ENCODE measurements at places on chromosomes 4 and X.

DNA sequence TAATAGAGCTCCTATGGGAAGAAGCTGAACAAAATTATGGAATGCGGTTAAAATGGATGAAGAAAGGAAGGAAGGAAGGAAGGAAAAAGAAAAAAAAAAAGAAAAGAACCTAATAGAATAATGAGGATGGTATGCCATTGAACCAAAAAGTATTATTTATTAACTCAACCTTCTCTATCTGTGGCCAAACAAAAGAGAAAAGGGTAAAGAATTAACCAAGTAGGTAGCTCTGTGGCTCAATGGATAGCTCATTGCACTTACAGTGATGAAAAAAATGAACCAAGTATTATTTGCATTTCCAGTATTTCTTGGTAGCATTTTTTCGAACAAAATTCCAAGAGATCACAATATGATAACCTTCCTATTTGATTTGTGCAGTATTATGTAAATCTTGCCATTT, 56.9 kb upstream of the SLC39A8 start:
- no peak for DNase-seq

- no peak for DNase-seq
Measured at GRCh38 chr4:177587989-177588388, 145.8 kb upstream of the AGA start.

GRCh38 chr4:100891808-100892207, 374.0 kb upstream of the EMCN start:
- no peak for DNase-seq

DNA sequence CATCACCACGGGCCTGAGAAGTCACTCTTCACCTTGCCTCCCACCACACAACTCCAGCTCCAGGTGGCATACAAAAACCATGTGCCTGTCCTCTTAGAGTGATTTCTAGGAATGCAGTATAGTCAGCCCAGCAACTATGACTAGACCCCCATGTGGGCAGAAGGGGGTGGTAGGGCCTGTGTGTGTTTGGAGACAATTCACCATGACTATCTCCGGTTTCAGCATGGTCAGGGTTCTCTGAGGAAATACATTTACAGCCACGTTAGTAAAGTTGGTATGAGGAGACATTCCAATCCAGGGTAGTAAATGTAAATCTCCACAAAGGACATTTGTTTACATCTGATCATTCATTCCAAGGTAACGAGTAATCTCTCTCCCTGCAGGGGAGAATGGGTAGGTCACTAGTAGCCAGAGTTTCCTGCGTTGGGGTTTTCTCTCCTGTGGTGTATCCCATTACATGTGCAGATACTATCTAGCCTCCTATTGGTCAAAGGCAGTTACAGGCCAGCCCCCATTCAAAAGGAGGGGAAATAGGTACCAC, 4.2 kb upstream of the MTMR1 start:
- DNase-seq, result no peak

DNA sequence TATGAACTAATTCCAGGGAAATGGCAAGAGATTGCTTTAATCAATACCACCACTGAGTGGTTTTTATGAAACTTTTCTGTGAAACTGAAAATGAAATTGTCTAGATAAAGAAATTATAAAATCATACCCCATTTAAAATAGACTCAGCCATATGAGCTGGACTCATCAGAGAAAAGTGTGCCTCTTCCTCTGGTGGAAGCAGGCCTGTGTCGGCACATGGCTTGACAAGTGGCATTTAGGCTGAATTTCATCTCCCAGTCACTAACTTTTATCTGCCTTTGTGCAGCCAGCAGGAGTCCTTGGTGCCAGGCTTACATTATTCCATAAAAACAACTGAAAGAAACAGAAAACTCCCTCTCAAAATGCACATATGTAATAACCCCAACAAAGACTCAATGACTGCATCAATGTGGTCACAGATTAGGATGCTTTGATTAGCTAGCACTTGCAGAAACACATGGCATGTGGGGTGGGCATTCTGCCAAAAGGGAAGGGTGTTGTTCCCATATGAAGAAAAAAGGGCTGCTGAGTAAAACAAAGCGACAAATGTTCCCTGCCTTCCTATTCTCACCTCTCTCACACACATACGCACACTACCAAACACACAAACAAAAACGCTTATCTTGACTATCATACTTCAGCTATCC, 232.3 kb downstream of the PABPC4L start:
- DNase-seq, result no peak

GRCh38 chr4:95027905-95028618, 270.3 kb downstream of the BMPR1B start:
- DNase-seq, result no peak

- DNase-seq, result no peak
Measured at GRCh38 chrX:46039526-46039925, 505.7 kb downstream of the ZNF674 start.

DNA sequence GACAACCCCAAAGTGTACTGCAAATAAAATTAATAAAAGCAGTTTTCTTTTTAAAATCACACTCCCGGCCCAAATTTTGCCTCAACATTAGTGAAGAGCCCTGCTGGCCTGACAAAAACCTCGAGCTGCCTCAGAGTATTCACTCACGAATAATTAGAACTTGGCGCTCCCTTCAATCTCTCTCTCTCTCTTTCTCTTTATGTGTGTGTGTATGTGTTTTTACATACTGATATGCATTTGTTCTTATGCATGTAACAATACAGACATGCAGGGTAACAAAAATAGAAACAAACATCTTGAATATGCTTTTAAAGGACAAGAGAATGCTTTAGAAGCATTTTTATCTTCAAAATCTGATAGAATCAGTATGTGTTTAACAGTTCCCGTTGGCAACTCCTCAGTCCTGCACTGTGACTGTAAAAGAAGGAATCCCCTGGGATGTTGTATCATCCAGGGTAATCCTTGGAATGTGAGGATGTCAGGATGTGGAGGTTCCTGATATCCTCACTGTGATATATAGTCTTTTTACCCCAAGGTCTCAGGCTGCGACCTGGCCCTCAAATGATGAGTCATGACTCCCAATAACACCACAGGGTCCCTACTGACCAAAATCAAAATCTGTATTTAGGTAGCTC, 53.0 kb downstream of the PTCHD1 start:
- DNase-seq, result no peak

- no peak for DNase-seq
Measured at GRCh38 chrX:109939498-109939897, 63.4 kb upstream of the TMEM164 start.

DNA sequence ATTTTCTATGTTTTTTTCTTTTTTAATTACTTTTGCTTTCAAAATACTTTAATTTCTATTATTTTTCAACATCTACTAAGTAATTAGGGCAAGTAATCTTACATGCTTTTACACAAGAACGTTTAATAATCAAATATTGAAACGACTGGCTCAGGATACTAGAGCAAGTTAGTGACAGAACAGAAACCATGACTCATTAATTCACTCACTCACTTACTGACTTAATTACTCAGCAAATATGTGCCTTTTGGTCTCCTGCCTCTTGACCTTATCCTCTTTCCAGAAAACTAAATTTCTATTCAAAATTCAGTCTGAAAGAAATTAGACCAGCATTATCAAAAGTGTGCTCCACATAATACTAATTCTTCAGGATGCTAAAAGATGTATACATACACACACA, 314.9 kb upstream of the TEX13C start:
- no peak for DNase-seq

GRCh38 chr4:23947826-23948225, 58.0 kb upstream of the PPARGC1A start:
- no peak for DNase-seq

DNA sequence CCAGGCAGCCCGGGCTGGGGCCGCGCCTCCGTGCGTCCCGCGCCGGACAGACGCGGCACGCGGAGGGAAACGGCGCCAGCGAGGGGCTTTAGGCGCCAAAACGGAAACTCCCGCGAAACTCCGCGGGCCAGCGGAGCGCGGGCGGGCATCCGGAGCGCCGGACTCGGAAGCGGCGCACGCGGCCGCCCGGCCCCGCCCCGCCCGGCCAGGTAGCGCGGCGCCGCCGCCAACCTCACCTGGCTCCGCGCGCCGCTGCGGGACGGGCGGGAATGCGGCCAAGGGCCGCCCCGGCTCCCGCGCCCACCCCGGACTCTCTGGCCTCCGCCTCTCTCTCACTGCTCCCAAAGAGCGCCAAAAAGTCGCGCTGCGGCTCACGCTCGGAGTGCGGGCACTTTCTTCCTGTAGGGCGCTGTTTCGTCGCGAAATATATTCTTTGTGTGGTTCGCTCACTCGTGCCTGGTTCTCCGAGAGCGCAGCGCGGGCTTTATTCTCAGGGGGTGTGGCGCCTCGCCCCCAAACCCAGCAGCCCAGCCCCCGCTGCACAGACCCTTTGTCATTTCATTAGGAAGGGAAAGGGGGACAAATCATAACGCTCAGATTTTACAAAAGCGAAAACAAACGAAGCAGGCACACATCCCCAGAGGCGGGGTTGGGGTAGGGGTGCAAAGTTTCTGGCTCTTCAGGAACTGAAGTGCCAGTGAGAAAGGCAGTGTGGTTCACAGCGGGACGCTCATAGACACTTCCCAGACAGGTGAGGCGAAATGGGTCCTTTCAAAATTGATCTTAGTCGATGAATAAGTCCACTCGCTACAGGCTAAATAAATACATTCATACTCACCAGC, 961 bp upstream of the MBNL3 start:
- DNase-seq, result peak; percentile 39

GRCh38 chrX:49111791-49112190, 11.7 kb downstream of the GPKOW start:
- no peak for DNase-seq

- no peak for DNase-seq
Measured at GRCh38 chr4:26307037-26307800, 13.6 kb upstream of the RBPJ start.

DNA sequence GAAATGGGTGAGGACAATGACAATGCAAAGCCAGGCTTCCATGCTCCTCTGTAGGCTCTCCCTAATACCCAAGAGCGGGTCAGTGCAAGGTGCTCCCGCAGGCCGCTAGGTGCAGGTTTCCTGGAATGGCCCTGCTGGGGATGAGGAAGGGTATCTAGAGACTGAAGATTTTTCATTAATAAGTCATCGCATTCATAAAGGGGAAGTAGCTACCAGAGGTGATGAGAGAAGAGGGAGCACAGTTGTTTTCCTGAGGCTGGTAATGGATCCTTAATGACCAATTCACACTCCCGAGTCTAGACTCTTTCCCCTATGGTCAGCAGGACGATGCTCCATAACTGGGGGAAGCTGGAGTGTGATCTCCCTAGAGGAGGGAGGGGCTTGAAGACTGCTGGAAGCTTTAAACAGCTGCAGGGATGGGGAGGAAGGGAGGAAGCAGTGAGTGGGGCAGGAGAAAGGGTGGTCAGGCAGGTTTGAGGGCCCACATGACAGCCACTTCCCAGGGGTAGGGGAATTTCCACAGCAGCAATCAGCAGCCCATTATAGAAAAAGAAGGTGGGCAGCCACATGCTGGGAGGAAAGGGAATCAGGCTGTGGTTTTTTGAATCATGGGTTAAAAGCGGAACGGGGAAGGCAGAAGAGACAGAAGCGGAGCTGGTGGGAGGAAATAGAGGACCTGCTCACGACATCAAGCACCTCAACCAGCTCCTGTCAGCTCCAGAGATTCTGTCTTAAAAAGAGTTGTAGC, 10.2 kb upstream of the ATP6AP2 start:
- no peak for DNase-seq

DNA sequence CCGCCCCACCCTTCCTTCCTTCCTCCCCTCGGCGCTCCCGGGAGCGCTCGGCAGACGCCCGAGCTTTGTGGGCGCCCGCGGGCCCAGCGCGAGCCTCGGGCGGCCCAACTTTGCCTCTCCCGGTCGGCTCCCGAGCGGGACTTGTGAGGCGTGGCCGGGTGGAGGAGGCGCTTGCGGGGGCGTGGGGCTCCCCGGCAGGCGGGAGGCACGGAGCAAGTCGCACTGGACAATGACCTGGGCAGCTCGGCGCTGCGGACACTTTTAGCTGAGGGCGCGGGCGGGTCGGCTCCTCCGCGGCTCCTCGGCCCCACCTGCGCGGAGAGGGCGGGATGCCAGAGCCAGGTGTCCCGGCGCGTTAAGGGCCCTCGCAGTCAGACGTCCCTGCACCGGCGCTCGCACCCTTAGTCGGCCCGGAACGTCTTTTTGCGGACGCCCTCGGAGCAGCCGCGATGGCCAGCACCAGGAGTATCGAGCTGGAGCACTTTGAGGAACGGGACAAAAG, 385 bp downstream of the DCLK2 start:
- DNase-seq, result no peak

DNA sequence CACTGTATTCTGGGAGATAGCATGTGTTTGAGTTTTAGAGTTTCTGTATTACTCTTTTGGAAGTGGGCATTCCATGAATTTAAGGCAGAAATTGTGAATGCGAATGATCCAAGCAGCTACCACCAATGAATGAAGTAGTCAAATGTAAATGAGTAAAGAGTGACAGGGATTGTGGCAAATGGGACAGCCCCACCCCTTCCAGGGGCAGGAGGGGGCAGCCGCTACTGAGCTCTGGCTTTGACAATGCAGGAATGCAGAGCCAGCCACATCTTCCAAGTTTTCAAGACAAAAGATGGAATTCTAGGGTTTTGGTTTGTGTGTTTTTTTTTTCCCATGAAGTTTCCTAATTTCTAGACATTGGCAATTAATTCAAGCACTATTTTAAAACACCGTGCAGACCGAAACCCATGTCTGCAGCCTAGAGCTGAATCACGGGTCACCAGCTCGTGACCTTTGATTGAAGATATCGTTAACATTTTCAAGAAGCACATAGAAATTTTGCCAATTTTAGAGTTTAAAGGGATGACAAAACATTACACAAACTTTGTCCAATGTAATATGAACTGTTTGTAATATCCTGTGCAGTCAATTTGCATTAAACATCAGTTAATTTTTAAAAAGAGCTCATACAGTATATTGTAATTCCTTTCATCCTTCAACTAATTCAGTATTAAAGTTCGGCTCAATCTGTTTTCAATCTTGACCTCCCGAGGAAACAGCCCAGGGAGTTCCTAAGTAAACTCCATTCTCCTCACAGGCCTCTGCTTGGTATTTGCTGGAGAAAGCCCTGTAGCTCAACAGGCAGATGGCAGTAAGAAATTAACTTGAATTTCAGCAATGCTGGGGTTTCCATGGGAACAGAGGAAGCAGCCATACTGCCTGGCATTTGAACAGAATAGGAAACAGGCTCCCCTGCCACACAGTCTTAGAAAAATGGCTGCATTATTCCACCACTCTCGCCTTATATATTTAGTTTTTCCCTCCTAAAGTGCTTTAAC, 83.4 kb downstream of the UCHL1 start:
- no peak for DNase-seq

GRCh38 chr4:92992758-92993157, 689.0 kb downstream of the GRID2 start:
- DNase-seq, result no peak

DNA sequence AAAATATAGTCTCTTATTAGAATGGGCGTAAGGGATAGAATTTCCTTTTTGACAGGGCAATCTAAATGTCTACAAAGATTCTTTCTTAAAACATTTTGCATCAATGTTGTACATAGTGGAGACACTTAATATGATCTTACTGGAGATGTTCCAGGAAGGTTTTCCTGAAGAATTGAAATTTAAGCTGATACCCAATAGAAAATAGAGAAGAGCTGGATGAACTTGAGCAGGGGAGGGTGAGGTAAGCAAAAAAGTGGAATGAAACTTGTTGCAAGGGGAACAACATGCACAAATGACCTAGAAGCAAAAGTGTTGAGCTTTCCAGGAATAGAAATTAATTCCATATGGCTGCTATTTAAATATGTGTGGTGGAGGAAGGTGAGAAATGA, 19.7 kb downstream of the SLAIN2 start:
- DNase-seq, result no peak

- DNase-seq, result no peak
Measured at GRCh38 chr4:120616-121015, 3.7 kb upstream of the ZNF718 start.

Data from T-helper 17 cell (primary cell).